Renal pelvis (tissue), 12 donors: ENCODE measurements at places on chromosomes 7 and 10. TPM values are rescaled to one million over a fixed set of nuclear protein-coding genes. Genes with fewer than 3 reads are reported as not detected.
A peak's percentile ranks its signal among the peaks of the same experiment; 100 is the strongest.

- no peak for DNase-seq
Observed at GRCh38 chr7:12761111-12761510, 73.7 kb downstream of the ARL4A start.

Gene TLX1
- 0.11 TPM for polyA plus RNA-seq

Gene ABCB4
- 2.2 TPM for polyA plus RNA-seq

DNA sequence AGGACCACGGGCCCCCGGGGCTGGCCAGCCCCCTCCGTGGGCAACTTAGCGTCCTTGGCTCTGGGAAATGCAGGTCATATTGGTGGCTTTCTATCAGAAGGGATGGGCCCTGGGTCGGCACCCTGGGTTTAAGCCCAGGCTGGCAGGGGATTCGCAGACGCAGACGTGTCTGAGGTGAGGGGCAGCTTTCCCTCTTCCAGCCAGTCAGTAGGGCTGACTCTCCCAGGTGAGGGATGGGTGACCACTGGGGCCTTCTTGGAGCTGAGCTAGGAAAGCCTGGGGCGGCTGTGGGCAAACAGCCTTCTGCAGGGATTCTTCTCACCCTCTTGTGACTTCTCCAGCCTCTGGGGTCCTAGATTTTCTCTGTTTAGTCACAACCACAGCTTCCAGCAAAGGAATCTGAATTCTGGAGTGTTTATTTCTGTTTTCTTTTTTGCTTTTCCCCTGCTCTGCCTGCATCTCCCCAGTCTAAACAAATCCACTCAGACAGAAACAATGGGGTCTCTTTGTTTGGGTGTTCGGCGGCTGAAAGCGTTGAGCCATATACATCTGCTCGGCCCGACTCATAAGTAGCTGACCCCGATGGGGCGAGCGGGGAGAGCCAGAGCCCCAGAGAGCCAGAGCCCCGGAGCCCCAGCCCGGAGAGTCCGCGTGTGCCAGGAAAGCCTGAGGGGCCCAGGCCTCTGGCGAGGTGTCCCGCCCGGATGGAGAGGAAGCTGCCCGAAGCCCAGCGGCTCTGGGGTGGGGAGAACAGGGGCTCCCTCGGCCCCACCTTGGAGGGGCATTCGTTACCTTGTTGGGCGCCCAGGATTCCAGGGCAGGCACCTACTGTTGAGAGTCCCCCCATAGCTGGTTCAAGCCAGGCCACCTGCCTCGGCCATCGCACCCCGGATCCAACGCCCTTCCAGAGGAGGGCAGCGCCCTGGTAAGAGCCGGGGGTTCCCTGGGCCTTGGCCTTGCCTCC lies 2.0 kb downstream of the MNX1 start:
- DNase-seq = no peak

DNA sequence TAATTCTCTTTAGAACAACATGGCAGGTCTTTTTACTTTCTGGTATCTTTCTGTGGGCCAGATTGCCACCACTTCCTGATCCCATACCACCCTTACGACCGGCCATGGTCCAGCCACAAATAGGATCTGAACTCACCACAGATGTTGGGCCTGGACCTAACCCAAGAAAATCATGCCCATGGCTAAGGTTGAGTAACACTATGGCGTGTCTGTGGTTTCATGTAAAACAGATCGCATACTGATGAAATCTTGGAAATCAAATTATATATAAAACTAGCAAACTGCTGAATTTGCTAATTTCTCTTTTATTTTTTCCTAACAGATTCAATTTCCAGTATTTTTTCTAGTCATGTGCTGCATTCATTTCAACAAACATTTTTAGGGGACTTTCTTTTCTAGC lies 77.2 kb downstream of the CH25H start:
- DNase-seq = no peak

- no peak for DNase-seq
Observed at GRCh38 chr10:95694665-95695064, 938 bp upstream of the TCTN3 start.

Gene DPYSL4
- 22.3 TPM for polyA plus RNA-seq

- DNase-seq = peak; percentile 29
Observed at GRCh38 chr7:90430614-90431460, 27.6 kb downstream of the CLDN12 start.
